Fibroblast of villous mesenchyme (primary cell): ENCODE measurements at places on chromosomes 3 and 15. TPM values are rescaled to one million over a fixed set of nuclear protein-coding genes. Genes with fewer than 3 reads are reported as not detected.

C3orf85 gene
- total RNA-seq = not detected in 2 replicates

LTF gene
- under 0.01 TPM in 1 of 2 replicates, not detected in the other for total RNA-seq

FBXW12 gene
- total RNA-seq = not detected in 2 replicates

B2M gene
- 2,255 and 2,821 TPM in 2 replicates for total RNA-seq

SPINK8 gene
- total RNA-seq = not detected in 2 replicates
